IMR-90 (cell line): ENCODE measurements at places on chromosomes 5 and 9. TPM values are rescaled to one million over a fixed set of nuclear protein-coding genes. Genes with fewer than 3 reads are reported as not detected.

SOHLH1 gene
- not detected in 2 replicates for total RNA-seq

DNA sequence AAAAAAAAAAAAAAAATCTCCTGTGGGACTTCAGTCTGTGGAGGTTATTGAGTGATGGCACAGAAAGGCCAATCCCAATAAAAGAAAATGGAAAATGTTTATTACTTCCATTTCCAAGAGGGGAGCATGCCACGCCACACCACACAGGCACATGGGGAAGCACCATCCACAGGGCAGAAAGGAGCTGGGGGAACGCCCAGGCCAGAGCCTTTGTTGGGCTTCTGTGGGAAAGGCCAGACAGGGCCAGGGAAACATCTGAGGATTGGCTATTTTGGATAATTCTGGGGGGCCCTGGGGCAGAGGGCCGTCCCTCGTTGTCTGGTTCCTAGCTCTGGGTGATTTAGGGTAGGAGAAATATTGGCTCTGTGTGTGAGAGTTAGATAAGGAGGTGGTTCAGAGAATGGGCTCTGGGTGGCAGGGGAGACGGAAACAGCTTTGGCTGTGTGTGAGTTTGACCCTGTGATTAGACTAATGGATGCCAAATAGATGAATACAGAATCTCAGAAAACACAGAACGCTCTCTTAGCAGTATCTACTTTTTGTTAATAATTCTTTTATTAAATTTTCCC is 49.0 kb upstream of the ABL1 start:
- DNase-seq: no peak

DNA sequence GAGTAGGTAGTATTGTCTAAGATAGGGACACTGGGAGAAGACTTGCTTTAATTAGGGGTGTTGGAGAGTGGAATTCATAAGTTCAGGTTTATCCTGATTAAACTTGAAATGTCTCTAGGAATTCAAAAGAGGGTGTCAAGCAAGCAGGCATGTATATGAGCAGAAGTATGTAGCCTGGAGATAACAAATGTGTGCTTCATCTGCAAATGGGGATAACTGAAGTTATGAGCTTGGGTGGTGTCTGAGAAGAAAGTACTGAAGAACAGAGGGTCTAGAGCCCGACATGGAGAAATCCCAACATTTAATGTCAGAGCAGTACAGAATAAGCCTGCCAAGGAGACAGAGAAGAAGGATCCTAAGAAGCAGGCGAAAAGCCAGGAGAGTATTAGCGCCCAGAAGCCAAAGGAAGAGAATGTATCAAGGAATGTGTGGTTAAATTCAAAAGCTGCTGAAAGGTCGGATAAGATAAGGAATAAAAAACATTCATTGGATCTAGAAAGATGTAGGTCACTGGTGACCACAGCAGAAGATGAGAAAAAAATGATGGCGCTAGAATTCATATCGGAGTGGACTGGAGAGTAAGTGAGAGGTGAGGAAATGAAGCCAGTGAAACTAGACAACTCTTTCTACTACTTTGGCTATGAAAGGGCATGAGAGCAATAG is 401.5 kb upstream of the PIK3R1 start:
- no peak for DNase-seq

- DNase-seq: no peak
Measured at GRCh38 chr9:69063839-69064238, 28.3 kb downstream of the FXN start.

DNA sequence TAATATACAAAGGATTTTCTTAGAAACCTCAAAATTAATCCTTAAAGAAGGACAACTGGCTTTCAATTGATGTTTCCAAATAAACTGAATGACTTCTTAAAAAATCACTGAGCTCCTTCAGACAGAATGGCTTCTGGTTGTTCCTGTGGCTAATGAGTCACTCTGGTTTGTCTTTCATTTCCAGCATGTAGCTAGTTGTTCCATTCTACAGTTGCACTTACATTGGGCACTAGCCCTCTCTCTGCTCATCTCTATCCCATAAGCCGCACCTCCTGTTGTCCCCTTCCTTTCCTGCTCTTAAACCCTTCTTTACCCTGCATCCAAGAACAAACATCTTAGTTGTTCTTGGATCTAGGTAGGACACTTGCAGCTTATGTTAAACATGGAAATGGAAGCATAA is 235.3 kb upstream of the HAPLN1 start:
- peak; percentile 77 for DNase-seq

GRCh38 chr5:40465416-40465815 is 214.3 kb upstream of the PTGER4 start:
- no peak for DNase-seq

DNA sequence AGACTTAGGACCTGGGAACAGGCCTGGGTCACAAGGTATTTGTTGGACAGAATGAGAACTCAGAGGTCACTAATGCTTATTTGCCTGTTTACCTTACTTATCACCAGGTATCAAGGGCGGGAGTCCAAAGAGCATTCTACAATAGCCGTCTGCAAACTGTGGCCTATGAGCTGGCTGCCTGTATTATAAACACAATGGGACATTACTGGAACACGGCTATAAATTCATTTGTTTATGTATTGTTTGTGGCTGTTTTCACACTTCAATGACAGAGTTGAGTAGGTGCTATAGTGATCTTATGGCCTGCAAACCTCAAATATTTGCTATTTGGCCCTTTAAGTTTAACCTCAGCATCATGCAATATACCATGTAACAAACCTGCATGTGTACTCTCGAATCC is 76.6 kb upstream of the ASTN2 start:
- no peak for DNase-seq

DNA sequence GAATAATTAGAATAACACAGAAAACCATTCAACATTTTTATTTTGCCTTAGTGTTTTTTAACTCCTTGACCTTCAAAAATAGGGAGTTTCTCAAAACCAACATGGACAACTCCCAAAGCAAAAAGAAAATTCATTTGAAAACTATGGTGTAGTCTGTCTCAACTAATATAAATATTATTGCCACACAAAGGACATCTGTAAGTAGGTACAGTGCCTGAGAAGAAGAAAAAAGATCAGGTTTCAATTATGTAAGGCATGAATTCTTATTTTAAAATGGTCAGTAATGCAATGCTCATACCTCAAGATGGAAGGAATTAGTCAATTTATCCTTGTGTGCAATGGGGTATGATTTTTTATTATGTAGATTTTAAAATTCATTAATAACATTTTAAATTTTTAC is 109.6 kb upstream of the CNTLN start:
- DNase-seq: no peak

DNA sequence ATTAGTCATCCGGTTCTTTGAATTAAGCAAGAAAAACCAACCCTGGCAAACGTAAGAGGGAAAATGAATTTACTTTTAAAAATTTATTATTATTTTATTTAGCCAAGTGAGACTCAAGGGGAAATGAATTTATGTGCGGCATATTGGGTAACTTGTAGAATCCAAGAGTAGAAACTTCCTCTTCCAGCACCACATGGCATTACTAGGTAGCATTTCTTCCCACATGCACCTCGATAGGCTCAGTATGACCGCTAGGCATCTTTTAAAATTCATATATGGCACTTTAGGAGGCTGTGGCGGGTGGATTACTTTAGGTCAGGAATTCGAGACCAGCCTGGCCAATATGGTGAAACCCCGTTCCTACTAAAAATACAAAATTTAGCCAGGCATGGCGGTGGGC is 17.6 kb upstream of the MYO10 start:
- DNase-seq: no peak

DNA sequence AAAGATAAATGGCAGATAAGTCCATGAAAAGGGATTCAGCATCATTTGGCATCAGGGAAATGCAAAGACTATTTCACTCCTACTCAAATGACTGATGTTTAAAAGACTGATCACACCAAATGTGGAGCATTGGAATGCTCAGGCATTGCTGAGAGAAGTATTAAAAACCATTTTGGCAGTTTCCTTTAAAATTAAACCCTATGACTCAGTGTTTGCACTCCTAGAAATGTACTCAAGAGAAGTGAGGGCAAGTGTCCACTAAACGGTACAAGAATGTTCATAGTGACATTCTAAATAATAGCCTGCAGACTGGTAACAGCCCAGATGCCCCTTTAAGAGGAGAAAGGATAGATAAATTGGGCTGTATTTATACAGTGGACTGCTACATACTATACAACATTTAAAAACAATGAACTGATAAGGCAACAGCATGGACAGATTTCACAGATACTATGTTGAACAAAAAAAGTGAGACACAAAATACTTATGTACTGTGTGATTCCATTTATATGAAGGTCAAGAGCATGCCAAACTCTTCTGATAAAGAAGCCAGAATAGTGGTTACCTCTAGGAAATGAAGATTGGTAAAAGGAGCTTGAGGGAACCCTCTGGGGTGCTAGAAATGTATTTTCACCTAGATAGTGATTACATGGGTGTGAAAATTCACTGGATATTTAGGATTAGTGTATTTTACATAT is 24.6 kb downstream of the APC start:
- DNase-seq: peak; percentile 40

GRCh38 chr5:150600616-150601490 is 39.6 kb upstream of the SYNPO start:
- no peak for DNase-seq
